ENCODE measurements at places on chromosomes 12 and 14.

GRCh38 chr14:37023875-37024565, 148.4 kb downstream of the SLC25A21 start:
- no peak for DNase-seq

- DNase-seq: peak; percentile 22
These were observed 747 bp upstream of the DACT1 start for GRCh38 chr14:58637040-58637390.

DNA sequence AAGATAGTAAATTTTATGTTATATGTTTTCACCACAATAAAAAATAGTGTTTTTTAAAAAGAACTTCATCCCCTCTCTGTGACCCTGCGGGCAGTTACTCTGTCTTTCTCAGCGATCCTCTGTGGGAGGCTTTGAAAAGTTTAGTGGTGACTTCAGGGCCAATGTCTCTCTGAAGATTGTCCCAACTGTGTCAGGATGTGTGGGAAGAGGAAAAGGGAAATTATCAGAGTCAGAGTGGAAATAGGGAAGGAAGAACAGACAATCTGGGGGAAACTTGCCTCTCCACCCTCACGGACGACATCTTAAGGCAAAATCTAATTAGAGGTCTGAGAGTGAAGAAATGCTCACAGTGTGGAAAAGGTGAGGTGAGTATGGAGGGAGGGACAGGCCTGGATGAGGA, 3.5 kb upstream of the OR10P1 start:
- no peak for DNase-seq

DNA sequence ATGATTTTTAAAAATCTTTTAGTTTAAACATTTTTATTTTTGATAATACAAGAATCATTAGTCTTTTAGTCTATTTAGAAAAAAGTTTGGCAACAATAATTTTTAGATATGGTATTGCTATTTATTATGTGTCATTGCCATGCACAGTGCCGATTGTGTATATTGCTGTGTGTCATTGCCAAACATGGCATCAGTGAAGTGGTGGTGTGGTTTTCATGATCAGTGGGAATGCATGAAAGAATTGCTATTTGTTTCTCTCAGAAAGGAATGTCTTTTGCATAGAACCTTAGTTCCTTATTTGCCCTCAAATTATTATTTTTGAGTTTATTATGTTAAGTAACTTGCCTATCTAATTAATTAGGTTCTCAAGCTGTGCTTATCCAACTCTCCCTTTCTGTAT, 397.5 kb upstream of the PDE3A start:
- DNase-seq: no peak

GRCh38 chr14:101624536-101624935, 63.2 kb downstream of the DIO3 start:
- DNase-seq: no peak

DNA sequence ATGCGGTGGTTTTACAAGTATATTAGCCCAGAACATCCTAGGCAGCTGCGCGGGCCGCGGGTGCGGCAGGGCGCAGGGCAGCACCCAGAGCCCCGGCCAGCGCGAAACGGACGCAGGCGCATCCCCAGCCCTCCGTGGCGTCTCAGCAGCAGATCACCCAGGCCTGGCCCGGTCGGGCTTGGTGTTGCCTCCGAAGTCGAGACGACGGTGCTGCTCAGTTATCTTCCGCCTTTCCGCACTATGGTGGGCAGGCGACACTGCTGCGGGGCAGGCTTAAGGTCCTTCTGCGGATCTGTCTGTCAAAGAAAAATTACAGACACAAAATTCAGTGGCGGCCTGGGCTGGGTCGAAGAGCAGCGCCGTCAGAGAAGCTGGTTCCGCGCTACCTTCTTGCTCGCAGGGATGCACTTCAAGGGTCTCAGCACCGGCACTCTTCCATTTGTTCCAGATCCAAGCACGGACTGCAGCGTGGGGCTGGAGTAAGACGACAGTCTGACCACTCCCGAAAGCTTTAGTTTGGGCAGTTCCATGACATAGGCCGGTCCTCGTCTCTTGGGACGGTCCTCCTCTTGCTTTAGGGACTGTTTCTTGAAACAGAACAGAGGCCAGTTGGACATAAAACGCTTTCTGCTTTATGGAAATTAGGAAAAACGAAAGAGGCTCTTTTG, 75.8 kb downstream of the MOK start:
- no peak for DNase-seq

GRCh38 chr14:94823556-94824341, 53.8 kb upstream of the GSC start:
- DNase-seq: no peak

DNA sequence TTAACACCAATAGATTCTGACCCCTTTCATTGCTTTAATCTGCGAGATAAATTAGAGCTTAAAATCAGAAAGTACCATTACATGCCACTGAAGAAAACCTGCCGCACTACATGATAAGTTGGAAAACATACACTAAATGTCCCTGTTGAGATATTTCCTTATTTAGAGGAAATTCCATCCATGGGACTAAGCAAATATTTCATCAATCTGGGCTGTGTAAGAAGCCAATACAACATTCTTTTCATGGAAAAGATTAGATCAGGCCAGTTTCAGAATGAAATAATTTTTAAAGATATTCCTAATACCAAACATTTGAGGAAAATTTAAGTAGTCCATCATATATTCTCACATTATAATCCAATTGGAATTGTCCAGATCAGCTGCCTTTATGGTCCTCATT, 112.8 kb downstream of the LLPH start:
- no peak for DNase-seq

- DNase-seq: no peak
These were observed 37.1 kb upstream of the VSX2 start for GRCh38 chr14:74202113-74202512.

Measured in caudate nucleus (tissue), 63 donors.